Stimulated activated CD8-positive, alpha-beta memory T cell treated with anti-CD3 and anti-CD28 coated beads, Interleukin-2, amount 100 ng/mL, for 1 hour (primary cell): ENCODE measurements at places on chromosomes 5 and 9.

- no peak for DNase-seq
Observed at GRCh38 chr5:135140446-135141204, 106.6 kb upstream of the PITX1 start.

DNA sequence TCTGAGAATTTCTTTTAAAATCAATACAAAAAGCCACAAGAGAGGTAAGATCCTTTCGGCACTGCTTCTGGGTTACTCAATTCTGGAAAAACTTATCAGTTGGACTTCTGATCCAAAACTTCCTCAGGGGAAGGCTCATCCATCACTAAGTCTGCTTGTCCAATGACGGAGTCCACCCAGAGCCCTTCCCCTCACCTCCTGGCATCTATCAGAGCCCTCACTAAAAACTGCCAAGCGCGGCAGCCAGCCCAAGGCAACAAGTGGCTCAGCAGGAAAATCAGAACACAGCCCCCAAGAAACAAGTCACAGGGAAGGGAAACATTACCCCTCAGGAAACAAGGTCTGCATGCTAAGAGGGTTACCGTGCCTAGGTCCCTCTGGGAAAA, 869 bp upstream of the ESM1 start:
- DNase-seq: no peak

DNA sequence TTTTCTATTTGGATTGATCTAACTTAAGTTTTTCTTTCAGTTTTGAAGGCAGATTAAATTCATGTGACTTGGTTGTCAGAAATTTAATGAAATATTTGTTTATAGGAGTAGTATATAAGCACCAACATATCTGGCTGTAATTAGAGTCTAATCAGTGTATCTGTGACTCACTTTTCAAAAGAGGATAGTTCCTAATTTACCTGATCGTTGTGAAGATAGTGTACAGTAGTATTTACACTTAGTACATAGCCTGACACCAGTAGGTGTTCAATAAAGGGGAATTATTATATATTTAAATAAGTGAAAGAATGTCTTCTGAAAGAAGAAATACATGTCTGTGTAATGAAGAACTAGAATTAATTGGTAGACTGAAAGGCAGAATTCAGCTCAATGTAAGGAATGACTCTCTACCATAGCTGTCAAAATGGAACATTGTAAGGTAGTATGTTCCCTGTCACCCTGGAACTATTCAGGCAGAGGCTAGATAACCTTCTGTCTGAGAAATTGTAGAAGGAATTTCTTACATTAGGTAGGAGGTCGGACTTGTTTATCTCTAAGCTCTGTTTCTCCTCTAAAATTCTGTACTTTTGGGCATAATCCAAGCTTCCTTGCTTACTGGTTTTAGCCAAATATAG, 8.6 kb downstream of the TGFBR1 start:
- no peak for DNase-seq

DNA sequence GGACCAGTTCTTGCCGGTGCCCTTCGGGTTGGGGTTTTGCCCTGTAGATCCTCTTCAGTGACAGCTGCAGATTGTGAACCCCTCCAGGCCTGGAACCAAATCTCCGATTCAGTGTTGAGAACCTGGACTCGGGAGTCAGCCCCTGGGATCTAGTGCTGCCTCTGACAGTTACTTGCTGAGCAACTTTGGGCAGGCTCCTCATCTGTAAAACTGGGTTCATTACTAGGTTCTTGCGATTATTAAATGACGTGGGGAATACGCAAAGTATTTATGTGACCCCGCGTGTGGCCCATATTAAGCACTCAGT, 600 bp downstream of the ERCC6L2 start:
- no peak for DNase-seq

- DNase-seq: no peak
Observed at GRCh38 chr5:19777363-19777762, 210.6 kb downstream of the CDH18 start.
